ENCODE measurements at places on chromosomes 6 and 20.
A peak's percentile ranks its signal among the peaks of the same experiment; 100 is the strongest.

DNA sequence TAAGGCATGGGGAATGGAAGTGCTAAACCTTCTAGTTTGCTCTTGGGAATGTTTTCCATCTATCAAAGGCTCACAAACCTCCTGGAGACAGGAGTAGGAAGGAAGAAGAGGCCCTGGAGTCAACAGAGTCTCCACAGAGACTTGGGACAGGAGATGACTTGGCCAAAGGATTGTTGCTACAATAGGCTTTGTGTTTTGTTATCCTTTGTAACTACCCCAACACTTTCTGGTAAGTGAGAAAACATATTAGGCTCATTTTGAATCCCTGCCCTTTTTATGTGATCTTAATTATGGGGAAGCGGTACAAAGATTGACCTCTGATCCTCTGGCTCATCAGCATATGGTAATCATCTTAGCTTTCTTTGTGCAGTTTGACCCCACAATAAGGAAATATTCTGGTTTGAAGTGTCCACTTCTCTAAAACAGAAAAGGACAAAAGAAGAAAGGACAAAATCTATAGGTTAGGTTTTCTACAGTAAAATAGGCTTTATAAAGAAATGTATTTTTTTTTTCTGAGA lies 24.1 kb upstream of the GTF3C6 start:
- no peak for DNase-seq

DNA sequence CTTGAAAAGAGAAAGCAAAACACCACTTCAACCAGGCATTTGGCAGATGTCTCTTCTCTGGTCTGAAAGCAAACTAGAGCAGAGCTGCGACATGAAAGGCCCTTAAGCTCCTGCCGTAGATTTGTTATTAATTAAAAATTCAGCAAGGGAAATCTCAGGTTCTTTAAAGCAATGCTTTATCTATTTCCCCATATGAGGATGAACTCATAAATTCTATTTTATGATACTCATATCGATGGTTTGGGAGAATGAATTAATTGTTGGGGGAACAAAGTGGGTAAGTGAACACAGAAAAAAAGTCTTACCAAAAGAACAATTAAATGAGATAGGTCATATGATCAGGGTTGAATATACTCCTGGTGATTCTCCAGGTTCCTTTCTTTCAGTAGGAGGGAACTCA lies 464.7 kb upstream of the SLC35B3 start:
- no peak for DNase-seq

- DNase-seq: no peak
These were observed 113.2 kb downstream of the CARMIL1 start for GRCh38 chr6:25392372-25392771.

- DNase-seq: peak; percentile 28
These were observed 4.0 kb downstream of the CDKN1A start for GRCh38 chr6:36682328-36683144.
